Trophoblast cell (in vitro differentiated cells and primary cell): ENCODE measurements at places on chromosomes 13 and 19.
A peak's percentile ranks its signal among the peaks of the same experiment; 100 is the strongest.

DNA sequence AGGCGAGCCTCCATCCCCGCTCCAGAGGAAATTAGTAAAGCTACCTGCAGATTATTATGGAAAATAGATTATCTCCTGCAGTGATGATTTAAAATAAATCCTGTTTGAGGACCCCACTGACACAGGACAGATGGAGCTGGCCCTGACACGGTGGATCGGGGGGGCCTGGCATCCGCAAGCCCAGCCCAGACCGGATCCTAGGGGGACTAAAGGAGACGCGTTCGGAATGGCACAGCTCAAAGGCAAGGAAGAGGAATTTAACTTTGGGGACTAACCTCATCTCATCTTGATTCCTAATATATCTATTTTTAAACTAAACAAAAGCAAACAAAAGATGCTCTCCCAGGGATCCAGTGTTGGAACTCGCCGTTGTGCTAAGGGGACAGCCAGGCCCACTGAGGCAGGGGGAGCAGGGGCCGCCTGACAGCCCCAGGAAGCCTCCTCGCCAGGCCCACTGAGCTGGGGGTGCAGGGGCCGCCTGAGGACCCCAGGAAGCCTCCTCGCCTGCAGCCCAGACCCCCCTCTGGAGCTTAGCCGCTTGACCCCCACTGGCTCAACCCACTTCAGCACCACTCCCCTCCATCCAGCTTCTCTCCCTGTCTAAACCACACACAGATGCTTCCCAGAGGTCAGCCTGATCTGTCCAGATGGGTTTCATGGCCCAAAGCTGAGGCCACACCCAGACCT is 78.6 kb downstream of the SPACA7 start:
- DNase-seq, result no peak

GRCh38 chr13:112161521-112162301 is 94.8 kb downstream of the SOX1 start:
- no peak for DNase-seq

DNA sequence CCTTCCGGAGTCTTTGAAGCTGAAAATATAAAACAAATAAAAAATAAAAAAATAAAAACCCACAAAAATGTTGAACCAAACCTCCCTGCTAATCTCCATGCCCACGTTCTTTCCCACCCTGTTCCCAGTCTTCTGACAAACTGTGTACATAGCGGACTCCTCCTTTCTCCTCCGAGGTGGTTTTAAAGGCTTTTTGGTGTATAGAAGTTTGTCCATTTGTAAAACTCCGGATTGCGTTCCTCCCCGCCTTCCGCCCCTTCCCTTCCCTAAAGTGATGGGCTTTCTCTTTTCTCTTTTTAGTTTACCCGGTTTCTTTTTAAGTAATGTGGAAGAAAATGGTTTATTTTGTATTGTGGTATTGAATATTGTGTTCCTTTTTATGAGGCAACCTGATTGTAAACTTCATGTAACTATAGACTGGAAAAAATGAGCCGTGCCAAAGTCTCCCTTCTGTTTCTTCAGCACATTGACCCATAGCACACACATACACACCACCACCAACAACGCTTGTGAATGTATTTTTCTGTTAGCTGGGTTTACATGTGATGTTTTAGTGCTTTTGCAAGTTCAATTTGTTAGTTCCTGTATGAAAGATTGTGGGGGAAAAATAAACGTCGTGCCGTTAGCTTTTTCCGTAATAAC is 4.4 kb downstream of the ZIC2 start:
- no peak for DNase-seq

- no peak for DNase-seq
Observed at GRCh38 chr19:4161415-4162077, 8.1 kb downstream of the CREB3L3 start.

GRCh38 chr13:64471916-64472315 is 2758.2 kb downstream of the PCDH9 start:
- peak; percentile 14 for DNase-seq

GRCh38 chr19:4913996-4914735 is 4.9 kb downstream of the UHRF1 start:
- DNase-seq, result no peak

DNA sequence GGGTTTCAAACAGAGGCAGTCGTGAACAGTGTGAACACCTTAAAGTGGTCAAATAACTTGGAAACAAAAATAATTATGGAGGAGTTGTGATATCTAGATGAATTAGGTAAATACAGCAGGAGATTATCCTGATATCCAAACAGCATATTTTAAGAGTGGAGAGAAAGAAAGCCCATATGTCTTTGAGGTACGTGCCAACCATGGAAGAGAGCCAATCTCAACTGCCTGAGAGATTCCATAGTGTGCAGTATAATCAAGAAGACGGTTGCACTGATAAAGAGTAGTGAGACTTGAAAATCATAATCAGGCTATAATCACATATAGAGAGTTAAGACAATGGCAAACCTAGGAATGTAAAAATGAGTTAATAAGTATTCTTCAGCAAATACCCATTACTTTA is 472.8 kb upstream of the SLITRK5 start:
- DNase-seq, result no peak

DNA sequence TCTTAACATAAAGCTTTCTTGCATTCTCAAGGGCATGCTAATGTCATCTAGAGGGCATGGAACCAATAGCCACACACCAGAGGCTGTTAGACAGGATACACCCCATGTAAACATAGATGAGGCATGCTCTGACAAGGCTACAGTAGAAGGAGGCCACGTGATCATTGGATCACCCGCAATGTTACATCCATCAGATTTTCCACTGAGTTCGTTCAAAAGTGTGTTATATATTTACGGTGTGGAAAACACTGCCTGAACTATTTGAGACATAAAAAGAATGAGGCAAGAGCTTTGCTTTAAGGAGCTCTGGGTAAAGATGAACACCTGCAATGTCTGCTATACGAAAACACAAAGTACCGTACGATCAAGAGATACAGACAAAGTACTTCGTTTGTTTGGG is 817.5 kb upstream of the SLC10A2 start:
- DNase-seq, result no peak

DNA sequence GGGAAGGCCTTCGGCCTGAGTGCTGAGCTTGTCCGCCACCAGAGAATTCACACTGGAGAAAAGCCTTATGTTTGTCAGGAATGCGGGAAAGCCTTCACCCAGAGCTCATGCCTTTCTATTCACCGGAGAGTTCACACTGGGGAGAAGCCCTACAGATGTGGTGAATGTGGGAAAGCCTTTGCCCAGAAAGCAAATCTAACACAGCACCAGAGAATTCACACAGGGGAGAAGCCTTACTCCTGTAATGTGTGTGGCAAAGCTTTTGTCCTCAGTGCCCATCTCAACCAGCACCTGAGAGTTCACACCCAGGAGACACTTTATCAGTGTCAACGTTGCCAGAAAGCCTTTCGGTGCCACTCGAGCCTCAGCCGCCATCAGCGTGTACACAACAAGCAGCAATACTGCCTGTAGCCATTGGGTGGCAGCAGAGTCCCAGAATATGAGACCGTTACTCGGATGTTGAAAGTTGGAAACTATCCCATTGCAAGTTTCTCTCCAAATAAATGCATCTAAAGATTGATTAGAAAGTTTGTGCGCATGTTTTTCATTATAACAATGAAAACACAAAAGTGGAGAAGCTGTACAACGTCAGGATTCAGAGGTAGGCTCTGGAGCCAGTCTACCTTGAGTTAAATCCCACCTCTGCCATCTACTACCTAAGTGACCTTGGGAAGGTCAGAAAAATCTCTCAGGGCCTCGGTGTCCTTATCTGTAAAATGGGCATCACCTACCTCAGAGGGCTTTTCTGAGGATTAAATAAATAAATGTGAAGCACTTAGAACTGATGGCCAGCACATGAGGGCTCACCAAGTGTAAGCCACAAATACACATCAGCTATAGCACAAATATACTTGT is 21.1 kb downstream of the ZNF473 start:
- DNase-seq, result peak; percentile 43

GRCh38 chr13:99572921-99573320 is 71.6 kb downstream of the TM9SF2 start:
- DNase-seq, result no peak

DNA sequence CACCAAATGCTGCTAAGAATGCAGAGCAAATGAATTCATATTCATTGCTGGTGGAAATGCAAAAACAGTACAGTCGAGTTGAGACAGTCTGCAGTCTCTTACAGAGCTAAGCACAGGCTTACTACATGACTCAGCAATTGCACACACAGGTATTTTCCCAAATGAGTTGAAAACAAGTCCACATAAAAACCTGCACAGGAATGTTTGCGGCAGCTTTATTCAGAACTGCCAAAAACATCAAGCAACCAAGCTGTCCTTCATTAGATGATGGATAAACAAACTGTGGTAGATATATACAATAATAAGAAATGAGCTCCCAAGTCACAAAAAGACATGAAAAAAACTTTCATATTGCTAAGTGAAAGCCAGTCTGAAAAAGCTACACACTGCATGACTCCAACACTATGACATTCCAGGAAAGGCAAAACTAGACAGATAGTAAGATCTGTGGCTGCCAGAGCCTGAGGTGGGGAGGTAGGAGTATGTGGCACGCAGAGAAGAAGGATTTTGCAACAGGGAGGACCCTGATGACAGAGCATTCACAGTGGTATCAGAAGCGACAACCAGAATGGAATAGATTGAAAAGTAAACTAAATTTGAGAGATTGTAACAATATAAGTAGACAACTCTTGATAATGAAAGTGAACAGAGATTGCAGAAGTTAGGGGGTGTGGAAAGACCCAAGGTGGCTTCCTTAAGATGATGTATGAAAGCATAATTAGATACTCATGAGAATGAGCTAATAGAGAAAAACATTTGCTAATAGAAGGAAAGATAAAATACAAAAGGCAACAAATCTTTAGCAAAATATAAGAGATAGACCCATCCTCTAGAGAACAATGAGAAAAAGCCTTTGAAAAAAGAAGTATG is 52.7 kb downstream of the TSC22D1 start:
- peak; percentile 89 for DNase-seq

GRCh38 chr13:80931766-80932165 is 590.8 kb upstream of the SPRY2 start:
- DNase-seq, result no peak

GRCh38 chr13:109481040-109481439 is 305.3 kb downstream of the IRS2 start:
- peak; percentile 8 for DNase-seq

- no peak for DNase-seq
Observed at GRCh38 chr19:40387155-40387554, 2.8 kb downstream of the HIPK4 start.

DNA sequence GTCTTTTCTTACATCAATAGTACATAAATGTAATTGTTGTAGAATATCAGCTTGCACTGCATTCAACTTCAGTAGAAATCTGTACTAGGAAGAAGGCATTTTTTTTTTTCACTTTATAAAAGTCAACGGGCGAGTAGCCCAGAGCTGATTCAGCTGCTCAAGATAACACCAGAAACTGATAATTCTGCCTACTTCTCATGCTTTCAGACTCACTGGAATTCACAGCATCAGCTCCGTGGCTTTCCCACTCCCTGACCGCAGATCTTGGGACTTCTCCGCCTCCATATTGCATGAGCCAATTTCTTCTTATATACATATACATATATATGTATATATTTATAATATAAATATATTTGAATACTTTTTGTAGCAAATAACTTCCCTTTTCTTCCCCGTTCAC is 263.1 kb upstream of the RXFP2 start:
- DNase-seq, result peak; percentile 13

- peak; percentile 57 for DNase-seq
Observed at GRCh38 chr19:18173572-18174288, at the start of gene IFI30. Gene IFI30, plus strand, starts transcription at chr19:18173813. Its CDS starts 29 bp downstream, at chr19:18173842.

GRCh38 chr13:74423434-74423833 is 289.2 kb upstream of the KLF12 start:
- no peak for DNase-seq

DNA sequence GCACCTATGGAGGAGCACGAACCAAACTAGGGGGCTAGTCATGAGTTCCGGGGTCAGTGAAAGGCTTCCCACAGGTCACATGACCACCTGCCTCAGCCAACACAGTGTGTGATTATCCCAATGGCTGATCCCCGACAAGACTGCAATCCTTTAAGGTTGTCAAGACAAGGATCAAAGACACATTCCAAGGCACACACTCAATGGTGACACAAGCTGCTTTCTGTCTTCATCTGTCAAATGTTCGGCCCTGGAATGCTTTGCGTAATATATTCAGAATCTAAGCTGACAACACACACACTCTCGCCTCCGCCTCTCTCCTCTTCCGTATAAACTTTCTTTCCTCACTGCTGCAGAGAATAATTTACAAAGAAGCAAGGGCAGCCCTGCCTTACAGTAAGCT is 11.7 kb downstream of the RANBP3 start:
- peak; percentile 96 for DNase-seq

DNA sequence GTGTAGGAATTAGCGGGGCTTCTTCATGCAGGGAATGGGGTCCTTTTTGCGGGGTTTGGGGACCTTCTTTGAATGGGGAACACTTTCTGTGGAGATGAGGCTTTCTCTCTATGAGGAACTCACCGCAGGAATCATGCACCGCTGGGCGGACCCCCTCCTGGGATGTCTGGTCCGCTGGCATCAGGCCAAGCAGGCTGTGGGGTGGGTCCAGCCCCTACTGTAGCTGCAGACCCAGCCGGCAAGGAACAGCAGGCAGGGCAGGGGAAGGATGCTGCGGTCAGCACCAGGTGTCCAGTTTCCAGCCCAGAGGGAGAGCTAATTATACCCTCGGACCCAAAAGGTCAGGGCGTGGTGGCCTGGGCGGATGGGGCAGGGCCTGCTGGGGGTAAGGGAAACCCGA is 1.8 kb downstream of the MYBPC2 start:
- no peak for DNase-seq

GRCh38 chr13:26673890-26674289 is 86.7 kb downstream of the GPR12 start:
- no peak for DNase-seq

DNA sequence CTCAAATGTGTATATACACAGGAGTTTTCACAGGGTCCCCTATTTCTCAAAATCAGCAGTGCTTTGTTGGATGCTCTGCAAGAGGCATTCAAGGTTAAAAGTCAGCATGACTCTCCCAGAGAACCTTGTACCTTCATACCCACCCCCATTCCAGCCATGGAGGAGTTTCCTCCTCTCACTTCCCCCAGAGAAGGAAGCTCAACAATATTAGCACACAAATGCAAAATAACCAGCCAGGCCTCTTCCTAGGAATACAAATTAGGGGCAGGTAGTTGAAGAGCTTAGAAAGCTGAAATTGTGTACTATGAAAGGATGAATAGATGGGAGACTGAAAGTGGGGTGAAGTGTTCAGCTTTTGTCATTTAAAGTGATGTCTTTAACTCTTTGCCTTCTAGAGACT is 43.8 kb downstream of the SPRY2 start:
- no peak for DNase-seq

- no peak for DNase-seq
Observed at GRCh38 chr19:38912600-38913514, 871 bp upstream of the CCER2 start.

DNA sequence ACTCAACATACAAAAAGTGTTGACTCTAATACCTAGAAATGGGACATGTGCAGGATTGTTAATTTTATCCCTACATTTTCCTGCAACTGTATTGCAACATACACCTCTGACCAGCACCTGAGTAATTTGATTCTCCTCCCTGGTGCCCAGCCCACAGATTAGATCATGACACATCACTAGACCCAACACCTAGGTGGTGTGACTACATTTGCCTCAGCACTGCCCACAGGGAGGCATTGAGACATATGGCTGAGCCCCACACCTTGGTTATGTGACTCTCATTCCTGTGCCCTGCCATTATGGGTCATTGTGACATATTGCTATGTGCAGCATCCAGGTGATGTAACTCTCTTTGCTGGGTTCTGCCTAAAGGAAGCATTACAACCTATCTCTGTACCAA is 13.2 kb upstream of the ZNF254 start:
- peak; percentile 98 for DNase-seq

- DNase-seq, result no peak
Observed at GRCh38 chr13:99297331-99297730, 9.9 kb downstream of the GPR183 start.
